Stimulated activated naive CD4-positive, alpha-beta T cell (primary cell): ENCODE measurements at places on chromosomes 12 and 14.

DNA sequence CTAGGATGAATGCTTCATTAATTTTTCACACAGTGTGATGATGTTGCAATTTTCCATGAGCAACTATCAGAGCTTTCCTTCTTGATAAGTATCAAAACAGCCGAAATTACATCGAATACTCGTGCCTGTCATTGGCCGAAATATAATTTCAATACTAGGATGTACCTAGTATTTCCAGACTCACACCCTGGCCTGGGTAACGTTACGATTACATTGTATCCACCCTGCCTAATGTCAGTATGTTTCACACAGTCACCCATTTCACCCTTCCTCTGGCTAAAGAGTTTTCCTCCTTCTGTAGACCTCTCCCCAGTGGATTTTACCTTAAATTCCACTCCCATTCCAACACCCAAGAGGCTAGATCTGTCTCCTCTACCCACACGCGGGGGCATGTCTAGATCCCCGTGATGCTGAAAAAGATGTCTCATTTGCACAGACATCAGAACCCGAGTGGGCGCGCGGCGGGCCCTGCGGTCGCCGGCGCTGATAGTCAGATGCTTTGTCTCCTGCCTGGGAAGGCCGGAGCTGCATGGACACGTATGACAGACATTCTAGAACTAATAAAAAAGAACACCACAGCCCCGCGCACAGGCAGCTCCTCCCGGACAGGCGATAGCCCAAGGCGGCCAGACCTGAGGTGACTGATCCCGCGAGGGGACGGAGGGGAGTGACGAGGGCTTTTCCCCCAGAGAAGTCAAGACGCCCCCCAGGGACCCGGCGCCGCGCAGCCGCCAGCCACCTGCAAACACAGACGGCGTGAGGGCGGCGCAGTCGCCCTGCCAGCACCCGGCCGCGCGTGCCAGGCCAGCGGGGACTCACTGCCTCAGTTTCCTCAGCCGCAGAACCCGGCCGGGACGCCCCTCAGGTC is 723 bp downstream of the KIF21A start:
- peak; percentile 9 for DNase-seq

- no peak for DNase-seq
Measured at GRCh38 chr12:92289629-92290349, 144.1 kb upstream of the BTG1 start.

GRCh38 chr12:24919346-24920001 is 29.4 kb downstream of the BCAT1 start:
- DNase-seq, result no peak

GRCh38 chr12:57230381-57231155 is 1.1 kb downstream of the SHMT2 start:
- no peak for DNase-seq

- no peak for DNase-seq
Measured at GRCh38 chr12:82873951-82874350, 187.2 kb downstream of the TMTC2 start.

DNA sequence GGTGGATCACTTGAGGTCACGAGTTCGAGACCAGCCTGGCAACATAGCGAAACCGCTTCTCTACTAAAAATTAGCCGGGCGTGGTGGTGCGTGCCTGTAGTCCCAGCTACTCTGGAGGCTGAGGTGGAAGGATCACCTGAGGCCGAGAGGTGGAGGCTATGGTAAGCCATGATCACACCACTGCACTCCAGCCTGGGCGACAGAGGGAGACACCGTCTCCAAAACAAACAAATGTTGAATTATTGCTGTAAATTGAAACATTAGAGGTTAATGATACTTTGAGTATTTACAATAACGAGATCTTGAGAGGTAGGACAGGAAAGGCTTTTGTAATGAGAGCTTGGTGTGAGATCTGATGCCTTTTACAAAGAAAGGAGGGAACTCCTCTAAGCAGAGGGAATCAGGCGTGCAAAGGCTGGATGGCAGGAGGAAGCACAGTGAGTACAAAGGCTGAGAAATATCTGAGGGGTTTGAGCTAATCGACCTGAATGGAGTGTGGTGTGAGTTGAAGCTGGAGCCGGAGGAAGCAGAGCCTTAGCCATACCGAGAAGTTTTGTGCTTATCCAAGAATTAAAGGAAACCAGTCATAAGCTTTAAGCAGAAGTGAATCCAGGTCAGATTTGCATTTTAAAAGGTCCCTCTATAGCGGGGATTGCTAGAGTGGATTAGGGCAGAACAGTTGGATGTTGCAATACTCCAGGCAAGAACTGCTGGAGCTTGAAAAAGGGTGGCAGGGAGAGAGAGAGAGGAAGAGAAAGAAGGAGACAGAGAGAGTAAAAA is 1.1 kb downstream of the RHNO1 start:
- DNase-seq, result no peak

DNA sequence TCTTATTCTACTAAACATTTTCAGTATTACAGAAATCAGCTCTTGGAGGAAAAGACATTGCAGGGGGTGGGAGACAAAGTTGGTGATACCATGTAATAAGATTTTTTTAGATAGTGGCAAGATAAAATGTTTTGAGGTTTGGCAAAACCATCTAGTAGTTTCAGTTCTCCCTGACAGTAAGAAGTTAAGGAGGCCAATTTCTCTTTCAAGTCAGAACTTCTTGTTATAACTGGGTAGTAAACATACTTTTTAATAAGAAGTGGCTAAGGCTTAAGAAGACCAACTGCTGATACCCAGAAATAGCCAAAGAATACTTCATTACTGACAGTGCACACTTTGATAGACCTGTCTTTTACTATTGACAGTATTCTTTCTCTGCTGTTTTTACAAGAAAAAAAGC is 452.3 kb downstream of the DIO2 start:
- DNase-seq, result no peak

DNA sequence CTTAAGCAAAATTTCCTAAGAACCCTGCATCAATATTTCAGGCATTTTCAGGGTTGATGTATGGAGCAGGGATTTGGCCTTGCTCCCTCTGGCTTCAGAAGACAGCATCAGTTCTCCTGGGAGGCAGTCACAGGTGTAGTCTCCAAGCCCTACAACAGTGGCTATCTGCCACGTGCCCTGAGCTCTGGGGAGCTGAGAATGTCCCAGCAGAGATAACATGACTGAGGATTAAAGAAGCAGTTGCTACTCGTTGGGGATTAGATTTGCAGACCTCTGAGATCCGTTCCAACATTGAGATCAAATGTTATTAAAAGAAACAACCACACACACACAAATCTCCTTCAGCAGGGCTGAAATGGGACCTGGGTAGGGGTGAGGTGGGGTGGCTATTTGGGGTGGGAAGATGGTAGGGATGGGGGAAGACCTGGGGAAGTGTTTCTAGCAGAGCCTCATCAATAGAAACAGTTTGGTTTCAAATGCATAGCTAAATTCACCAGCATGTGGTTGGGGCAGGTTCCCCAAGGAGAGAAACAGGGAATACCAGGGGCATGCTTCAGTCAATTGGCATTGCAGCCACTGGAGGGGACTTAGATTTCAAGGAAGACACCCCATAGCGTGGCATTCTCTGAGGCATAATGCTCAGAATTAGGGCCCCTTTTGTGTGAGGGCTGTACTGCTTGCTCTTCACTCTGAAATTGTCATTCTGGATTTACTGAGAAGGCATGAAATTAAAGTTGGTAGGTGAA is 15.2 kb upstream of the FAM234B start:
- DNase-seq, result no peak

GRCh38 chr14:61483476-61483875 is 162.1 kb downstream of the PRKCH start:
- DNase-seq, result no peak

DNA sequence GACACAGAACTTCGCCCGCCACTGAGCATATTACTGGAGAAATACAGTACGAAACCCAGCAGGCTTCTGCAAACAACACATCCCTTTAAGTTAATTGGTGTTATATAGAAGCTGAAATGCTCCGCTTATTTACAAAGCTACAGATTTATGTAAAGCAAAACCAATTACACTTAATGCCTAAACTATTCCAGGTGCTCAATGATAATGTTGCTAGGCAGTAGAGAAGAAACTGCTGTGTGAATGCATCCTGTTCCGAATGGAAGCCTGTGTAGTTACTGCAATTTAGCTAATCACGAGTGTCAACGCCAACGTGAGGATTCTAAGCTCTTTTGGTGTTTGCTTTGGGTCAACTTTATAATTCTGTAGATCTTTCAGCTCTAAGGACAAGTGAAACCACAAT is 89.8 kb downstream of the SLC15A5 start:
- no peak for DNase-seq

DNA sequence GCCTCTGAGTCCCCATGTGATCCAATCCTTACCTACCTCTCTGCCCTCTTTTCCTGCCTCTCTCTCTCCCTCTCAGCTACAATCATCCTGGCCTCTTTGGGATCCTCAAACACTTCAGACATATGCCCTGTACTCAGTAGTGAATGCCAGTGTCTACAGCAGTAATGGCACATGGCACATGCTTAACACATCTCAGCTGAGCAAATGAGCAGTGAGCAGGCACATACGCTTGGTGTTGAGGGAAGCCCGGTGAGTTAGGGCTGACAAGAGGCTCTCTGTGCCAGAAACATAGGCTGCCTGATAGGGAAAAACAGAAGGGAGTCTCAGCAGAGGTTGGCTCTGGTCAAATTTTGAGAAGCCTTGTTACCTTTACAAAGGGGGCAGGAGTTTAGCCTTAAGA is 409.1 kb downstream of the TMEM132D start:
- no peak for DNase-seq

GRCh38 chr14:54048736-54049135 is 92.1 kb upstream of the BMP4 start:
- no peak for DNase-seq

DNA sequence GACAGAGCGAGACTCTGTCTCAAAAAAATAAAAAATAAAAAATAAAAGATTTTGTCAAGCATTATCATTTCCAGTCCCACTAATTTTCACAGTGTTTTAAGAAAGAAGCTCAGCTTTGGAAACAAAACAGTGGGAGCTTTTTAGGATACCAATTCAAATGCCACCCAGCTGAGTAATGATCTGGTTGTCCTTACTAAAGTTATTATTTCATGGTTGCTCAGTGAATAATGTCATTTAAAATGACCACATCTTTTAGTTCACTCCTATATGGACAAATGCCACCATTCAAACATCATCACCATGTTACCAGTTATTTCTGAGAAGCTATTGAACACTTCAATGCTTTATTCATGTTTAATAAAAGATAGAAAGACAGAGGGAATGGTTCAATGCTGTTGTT is 365.0 kb downstream of the CCER1 start:
- no peak for DNase-seq

DNA sequence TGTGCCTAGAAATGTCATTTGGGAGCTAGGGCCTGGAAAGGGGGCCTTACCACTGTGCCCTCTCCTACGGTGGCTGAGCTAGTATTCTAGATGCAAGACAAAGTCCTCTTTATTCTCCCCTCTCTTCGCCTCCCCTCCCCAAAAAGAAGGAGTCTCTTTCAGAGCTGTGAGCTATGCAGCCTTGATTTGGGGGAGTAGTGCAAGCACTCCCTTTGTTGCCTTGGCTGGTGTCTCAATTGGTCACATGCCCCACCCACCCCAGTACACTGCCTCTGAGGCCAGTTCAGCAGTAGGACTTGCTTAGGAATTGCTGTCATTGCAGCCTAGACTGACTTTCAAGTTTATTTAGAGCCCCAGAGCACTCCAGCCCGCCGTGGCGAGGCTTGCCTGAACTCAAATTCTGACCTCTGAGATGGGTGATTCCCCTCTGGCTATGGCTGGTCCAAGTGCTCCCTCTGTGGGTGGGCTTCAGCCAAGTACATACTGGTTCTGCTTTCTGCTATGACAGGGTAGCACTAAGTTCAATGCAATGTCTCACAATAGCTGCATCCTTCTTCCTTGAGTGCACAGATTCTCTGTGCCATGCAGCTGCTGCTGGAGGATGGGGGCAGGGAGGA is 37.0 kb upstream of the FBXO33 start:
- no peak for DNase-seq

- DNase-seq, result no peak
Measured at GRCh38 chr12:111045941-111046340, 125.6 kb upstream of the MYL2 start.

- DNase-seq, result peak; percentile 63
Measured at GRCh38 chr12:48925304-48926011, at the start of gene FKBP11. FKBP11 (minus strand) TSS chr12:48925492; CDS start chr12:48925428, 64 bp downstream.

DNA sequence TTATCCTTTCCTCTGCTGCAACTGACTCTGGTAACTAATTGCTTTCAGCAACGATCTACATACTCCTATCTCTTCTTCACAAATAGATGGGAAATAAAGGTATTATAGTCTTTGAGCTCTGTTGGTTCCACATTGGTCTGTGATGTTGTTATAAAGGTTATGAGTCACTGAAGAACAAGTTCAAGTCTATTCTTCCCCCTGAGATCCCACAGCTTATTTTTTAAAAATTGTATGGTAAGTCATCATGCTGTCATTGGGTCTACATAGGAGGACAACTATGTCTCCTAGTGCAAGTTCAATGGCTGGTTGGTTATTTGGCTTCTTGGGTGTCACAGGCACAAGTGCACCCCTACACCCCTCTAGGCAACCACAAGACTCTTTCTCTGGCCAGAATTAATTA is 49.6 kb upstream of the PTCSC3 start:
- no peak for DNase-seq

DNA sequence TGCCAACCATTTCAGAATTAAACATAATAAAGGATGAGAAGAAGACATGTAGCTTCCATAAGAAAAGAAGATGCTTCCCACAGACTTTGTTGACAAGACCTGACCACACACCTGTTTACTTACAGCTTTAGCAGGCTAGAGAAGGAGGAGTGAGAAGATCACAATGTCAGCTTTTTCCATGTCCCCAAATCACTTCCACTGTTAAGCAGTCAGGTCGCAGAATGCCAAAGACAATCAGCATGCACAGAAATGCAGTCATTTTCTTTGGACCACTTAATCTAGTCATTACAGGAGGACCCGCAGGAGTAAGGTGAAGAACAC is 314.9 kb downstream of the SSPN start:
- DNase-seq, result no peak

- no peak for DNase-seq
Measured at GRCh38 chr12:53965281-53966084, 7.4 kb upstream of the HOXC11 start.

DNA sequence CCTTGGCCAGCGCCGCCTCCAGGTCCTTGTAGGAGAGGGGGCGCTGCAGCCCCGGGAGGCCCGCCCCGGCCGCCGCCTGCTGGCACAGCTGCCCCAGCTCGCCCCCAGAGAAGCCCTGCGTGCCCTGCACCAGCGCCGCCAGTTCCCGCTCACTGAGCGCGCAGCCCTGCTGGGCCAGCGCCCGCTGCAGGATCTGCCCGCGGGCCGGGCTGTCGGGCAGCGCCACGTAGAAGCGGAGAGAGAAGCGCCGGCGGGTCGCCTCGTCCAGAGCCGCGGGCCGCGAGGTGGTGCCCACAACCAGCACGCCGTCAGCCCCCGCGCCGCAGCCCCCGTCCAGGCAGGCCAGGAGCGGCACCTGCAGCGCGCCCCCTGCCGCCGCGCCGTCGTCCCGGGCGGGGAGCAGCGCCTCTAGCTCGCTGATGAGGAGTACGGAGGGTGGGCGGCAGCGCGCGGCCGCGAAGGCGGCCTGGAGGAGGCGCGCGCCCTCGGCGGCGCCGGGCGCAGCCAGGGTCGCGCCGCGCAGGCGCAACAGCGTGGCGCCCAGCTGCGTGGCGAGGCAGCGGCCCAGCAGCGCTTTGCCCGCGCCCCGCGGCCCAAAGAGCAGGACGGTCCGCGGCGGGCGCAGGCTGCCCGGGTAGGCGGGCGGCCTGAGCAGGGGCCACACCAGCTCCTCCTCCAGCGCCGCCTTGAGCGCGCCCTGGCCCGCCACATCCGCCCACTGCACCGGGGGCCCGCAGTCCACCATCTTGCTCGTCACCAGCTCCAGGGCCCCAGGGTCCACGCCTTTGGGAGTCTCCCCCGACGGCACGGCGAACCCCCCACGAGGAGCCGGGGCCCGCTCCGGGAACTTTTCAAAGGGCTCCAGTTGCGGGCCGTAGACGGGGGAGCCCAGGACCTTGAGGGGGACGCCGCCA is 27.7 kb downstream of the FIGNL2 start:
- peak; percentile 76 for DNase-seq

- no peak for DNase-seq
Measured at GRCh38 chr14:91307046-91307445, 62.5 kb upstream of the GPR68 start.
